ENCODE measurements at places on chromosomes 1 and 21.

DNA sequence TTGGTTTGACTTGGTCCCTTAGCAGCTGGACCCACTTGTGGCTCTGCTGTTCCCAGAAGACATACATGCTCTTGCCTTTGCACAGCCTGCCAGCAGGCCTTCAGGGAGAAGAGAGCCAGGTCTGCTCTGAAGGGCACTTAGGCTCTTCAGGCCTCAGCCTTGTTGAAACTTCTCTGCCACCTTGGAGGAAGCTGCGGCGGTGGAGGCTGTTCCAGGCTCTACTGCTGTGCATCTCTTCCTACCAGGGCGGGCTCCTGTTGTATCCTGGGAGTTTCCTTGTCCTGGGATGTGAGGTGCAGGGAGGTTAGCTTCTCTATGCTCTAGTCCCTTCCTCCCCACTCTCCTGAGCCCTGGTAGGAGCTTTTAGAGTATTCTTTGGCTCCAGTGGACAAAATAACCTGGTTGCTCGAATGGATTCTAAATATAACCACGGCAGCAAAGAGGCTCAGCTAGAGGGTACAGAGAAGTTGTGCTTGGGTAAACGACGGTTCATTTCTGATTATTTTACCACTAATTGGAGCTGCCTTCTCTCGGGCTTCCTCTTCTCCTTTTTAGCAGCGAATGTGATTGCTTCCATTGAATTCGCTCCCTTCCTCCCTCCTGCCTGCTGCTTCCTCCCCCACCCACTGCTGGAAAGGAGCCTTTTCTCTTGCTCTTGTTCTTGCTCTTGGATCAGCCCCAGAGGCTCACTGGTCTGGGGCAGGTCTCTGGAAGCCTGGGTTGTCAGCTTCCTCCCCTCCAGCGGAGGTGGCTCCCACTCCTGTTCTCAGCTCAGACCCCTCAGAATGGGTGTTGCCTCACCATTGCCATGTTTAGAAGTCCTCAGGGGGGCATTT is 126.6 kb upstream of the CACNA1E start:
- DNase-seq: no peak

GRCh38 chr1:44489481-44489880 is 84.4 kb downstream of the RNF220 start:
- DNase-seq: no peak

GRCh38 chr1:97660431-97661105 is 260.3 kb downstream of the DPYD start:
- DNase-seq: no peak

- DNase-seq: no peak
Observed at GRCh38 chr1:232474826-232475225, 155.1 kb downstream of the SIPA1L2 start.
